ENCODE measurements at places on chromosomes 4 and X.

DNA sequence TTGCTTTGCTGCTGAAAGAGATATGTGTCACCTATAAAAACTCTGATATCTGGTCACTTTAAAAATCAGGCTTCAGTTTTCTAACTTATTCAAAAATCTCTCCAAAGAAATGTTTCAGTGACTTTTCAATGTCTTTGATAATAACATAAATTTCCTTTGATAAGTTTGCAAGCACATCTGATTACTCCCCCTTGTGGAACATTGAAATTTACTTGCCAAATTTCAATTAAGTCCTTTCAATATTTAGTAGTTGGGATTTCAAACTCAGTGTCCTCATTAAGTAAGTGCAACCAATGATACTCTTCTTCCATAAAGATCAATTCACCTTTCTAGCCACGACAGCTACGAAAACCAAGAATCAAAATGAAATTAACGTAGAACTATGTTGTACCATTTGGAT, 151.3 kb upstream of the FAM47C start:
- DNase-seq: no peak

DNA sequence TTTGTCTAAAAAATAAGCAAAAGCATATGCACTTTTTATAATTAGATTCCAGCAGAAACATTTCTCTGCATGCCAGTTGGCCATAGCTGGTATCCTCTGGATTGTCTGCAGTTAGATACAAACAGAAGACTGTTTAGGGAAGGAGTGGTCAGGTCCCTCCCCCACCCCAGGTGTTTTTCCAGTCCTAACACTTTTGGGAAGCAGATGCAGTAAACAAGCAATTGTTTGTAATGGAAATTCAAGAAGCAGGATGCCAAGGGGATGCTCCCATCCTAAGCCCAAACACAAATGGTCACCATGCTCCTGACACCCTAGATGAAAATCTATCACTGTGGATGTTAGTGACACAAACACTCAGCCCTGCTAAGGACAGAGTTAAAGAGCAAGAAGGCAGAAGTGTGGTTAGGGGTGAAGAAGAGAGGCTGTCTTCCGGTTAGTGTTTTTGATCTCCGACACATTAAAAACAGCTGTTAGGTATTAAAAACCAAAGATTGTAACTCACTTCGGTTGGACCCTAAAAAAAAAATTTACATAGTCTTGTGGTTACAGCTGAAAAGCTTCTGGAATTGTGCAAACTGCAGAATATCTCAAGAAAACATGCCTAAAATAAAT, 7.9 kb downstream of the LEF1 start:
- no peak for DNase-seq

DNA sequence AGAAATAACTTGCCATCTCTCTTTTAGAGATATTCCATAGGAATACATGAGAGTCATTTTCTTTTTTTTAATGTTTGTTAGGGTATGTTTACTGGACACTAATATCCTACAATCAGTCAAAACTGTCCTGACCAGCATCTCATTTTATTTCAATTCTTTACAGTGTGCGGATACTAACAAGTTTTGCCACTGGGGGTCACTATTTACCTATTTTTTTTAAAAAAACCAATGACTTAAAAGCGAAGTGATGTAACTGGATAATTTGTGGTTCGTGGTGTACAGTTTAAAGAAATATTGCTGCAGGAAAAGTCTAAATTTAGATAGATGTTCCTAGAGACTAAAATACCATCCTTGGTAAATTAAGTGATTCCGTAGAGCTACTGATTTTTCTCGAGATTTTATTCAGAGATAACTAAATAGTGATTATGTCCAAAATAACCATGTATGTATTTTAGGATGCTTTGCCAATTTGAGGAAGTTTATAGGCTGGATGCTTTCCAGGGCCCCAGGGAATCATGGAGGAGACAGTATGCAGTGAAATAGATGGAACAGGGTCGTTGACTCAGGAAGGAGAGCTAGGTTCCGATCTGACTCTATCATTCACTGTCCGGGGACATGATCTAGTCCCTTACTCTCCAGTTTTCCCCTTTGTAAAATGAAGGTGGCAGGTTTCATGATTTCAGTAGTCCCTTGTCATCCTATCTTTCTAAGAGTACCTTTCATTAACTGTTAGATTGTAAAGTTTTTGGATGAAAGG, 34.0 kb upstream of the GNPDA2 start:
- no peak for DNase-seq

GRCh38 chrX:2351999-2352995, 148.5 kb downstream of the DHRSX start:
- DNase-seq: no peak

DNA sequence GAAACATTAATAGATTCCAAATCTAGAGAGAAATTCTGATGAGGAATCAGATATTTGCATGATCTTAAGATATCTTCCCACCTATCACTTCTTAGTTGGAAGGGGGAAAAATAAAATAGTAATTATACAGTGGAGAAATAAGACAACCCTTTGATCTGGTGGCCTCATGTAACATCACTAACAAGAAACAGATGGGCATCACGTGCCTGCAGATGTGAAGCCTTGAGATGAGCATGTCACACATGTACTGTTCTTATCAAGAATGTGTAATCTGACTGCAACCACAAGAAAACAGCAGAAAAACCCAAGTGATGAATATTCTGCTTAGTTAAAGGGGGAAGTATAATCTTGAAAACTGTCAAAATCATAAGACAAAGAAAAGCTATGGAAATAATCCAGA, 31.4 kb upstream of the NKX6-1 start:
- DNase-seq: no peak

DNA sequence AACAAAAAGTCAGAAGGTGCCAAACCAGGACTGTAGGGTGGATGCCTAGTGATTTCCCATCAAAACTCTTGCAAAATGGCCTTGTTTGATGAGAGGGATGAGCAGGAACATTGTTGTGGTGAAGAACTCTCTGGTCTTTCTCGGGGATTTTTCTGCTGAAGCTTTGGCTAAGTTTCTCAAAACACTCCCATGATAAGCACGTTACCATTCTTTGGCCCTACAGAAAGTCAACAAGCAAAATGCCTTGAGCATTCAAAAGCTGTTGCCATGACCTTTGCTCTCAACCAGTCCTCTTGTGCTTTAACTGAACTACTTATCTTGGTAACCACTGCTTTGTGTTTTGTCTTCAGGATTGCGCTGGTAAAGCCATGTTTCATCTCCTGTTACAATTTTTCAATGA, 3.0 kb upstream of the SEC31A start:
- no peak for DNase-seq

GRCh38 chr4:177119021-177119471, 190.6 kb upstream of the NEIL3 start:
- no peak for DNase-seq

DNA sequence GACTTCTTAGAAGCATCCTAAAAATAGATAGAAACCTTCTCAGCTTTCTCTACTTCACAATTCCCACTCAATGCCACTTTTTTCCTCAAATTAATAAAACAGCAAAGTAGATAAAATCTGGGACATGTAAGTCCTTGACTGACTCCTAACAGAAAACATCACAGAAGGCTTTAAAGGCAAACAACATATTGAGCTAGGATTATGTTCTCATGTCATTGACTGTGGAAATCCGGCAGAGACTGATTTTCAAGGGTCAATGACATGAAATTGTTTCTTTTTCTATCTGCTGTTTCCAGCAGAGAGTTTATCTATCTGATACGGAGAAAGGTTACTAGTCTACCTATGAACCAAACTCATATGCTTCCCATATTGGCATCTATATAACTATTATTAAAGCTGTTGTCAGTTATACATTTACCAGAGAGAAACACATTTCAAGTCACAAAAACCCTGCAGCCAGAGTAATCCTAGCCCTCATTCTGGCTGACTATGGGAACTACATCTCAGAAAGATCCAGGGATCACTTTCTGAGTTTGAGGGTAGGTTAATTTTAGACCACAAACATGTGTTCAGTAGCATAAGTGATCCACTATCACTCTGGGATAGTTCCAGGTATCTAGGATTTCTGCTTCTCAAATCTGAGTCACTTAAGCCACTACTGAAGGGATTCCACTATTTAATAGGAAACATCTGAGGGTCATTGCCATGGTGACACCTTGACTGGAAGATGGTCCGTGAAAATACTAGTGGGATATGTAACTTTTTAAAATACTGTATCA, 147.6 kb downstream of the PPP3CA start:
- DNase-seq: no peak

- DNase-seq: no peak
Observed at GRCh38 chrX:6131287-6131686, 97.4 kb downstream of the NLGN4X start.

DNA sequence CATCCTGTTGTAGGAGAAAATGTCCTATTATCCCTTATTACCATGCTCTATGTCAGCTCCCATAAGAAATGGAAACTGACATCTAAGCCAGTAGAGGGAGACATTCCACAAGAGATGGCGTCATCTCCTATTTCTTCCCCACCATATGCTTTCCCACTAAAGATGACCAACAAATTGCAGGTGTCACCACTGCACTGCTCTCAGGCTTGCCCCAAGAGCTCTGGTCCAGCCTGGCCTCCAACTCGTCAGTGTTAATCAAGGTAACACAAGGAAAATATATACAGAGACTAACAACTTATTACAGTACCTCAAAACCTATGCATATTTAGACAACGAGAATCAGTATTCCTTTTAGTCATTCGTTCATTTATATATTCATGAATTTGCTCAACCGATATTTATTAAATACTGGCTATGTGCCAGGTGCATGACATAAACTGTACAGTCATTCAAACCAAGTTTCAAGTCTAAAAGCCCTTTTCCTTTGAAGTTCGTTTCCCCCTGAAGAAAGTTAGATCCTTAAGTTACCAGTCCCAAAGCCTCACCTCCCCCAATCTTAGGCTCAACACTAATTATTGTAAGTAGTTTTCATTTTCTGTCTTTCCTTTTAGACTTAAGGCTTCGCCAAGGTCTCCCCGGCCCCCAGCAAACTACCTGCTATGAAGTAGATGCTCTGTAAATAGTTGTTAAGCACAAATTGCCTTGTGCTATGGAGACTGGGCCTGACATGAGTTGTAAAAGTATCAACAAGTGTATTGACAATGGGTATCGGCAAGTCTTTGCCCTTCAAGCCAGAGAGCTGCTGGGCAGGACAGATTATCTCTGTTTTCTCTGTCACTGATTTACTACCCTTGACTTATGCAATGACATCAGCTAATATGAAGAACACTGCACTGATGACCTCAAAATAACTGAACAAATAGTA, 3.1 kb upstream of the FGB start:
- DNase-seq: no peak

DNA sequence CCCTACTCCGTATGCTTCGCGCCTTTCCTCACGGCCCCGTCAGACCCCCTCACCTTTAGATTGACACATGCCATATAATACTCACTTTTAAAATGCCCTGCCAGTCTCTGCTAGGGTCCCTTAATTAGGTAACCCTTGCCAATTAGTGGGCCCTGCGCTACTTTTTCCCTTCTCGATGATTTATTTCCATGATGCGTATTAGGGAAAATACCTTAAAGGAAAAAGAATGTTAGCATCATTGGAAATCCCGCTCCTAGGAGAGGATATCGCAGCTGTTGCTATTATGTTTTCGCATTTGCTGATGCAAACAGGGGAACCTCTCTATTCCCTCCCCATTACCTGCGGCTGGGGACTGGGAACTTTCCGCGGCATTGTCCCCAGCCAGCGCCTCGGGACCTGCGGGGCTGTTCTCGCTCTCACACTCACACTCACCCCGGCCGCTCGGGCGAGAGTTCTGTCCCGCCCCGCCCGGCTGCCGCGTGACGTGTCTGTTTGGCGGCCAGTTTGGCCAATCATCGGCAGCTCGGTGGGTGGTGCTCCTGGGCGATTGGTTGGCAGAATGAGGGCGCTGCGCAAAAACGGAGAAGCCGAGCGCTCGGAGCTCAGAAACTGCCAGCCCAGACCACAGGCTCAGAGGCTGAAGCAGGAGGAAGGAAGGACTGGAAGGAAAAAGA, at the start of gene PCDH10:
Gene PCDH10, plus strand, starts transcription at position 605 of the 674 bp plus-strand sequence. CDS start 847 bp downstream, outside the sequence.
- no peak for DNase-seq

DNA sequence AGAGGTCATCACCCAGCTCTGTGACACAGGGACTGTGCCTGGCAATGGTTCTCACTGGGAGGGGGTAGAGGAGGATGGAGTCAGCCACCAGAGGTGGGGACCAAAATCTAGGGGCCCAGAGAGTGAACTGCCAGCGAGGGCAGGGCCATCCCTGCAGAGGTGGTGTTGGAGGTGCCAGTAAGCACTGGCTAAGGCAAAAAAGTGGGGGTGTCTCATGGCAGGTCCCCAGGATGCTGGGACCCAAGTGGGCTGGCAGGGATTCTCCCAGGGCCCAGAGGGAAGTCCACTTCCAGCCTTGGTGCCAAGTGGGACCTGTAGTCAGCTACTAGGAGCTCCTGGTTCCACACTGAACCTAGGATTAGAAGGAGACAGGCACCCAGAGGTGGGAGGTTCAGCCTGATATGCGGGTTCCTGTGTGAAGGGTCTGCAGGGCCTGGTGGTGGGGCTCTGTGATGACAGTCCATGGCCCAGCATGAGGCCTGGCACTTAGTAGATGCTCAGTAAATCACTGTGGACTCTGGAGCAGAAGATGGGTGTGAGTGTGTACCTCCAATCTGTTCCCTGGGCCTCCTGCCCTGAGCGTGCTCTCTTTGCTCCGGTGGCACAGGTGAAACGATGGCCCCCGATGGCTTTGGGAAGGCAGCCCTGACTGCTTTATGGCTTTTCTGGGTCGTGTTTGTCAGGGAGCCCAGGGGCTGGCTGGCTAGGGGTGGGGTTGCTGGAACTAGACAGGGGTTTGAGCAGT, 81.5 kb downstream of the PSAPL1 start:
- no peak for DNase-seq

GRCh38 chr4:93810340-93810992, 18.1 kb upstream of the ATOH1 start:
- DNase-seq: no peak

DNA sequence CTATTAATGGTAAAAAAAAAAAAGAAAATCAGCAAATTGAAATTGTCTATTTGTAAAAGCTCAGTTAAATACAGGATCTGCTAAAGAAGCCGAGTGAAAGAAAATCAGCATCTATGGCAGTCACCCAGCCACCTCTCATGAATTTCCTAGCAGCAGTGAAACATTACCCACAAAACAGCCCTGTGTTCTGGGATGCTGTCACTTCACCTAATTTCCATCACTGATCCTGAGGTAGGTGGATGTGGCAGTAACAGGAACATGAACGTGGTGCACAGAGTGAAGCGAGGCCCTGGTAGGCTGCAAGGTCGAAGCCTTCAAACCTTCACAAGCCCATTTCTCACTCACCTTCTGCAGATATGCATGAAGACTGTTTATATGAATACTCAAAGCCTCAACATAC, 65.2 kb downstream of the RXFP1 start:
- DNase-seq: no peak

DNA sequence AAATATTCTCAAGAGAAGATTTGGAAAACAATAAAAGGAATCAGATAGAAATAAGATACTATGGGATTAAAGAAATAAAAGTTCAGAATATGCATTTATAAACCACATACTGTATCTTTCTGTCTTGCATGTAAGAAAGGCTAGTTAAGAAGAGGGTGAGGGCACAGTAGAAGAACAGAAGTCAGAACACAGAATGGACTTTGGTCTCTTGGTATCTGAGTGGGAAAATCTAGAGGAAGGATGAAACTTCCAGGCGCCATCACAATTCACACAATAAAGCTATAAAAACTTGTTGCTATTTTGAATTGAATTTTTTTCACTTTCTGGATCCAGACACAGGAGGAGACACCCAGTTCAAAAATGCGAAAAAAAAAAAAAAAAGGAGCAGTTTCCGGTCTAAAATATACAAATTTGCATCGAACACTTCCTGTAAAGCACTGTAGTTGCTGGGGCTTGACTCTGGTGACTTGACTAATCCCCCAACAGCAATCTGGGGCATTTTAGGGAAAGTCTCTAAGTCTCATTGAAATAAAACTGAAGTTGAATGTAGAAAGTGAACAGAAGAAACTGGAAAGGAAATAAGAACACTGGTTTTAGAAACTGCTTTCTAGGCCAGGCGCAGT, 8.1 kb upstream of the NAAA start:
- no peak for DNase-seq

GRCh38 chr4:154491341-154492271, at the start of gene DCHS2:
Gene DCHS2 (minus strand): TSS chr4:154491799. CDS start chr4:154491355, 444 bp downstream.
- no peak for DNase-seq

All from stimulated activated CD4-positive, alpha-beta T cell treated with anti-CD3 and anti-CD28 coated beads, TNF-alpha, amount 100 ng/mL, for 48 hours (primary cell).